ENCODE measurements at places on chromosomes 3 and 15. TPM values are rescaled to one million over a fixed set of nuclear protein-coding genes. Genes with fewer than 3 reads are reported as not detected.

DNA sequence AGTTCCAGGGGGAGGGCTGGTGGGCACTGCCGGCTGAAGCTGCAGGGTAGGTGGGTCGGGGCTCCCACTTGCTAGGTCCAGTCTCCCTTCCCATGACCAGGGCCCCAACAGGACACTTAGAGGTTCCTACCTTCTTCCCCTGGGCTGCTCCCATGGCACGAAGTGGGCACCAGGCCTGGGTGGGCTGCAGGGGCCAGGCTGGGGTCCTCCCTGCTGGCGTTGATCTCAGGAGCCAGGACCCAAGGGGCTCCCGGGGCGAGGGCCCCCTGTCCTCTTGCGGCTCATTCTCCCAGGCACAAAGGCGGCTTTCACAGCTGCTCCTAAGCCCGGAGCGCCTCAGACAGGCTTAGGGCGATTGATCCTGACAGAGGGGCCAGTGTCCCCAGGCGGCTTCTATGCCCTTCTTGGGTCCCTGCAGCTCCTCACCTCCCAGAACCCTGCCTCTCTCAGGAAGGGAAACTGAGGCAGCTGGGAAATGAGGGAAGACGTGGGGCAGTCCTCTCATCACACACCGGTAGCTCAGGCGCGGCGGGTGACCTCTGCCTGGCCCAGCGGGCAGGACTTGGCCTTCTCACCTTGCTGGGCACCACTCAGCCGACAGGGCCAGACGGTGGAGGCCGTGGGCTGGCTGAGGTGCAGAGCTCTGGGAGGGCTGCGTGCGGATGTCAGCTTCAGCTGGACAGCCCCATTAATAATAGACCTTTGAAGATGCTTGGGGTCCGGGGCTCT lies 39.6 kb downstream of the FAM3D start:
- DNase-seq = no peak

The PPP1R14D gene
- 0.14 TPM for total RNA-seq

DNA sequence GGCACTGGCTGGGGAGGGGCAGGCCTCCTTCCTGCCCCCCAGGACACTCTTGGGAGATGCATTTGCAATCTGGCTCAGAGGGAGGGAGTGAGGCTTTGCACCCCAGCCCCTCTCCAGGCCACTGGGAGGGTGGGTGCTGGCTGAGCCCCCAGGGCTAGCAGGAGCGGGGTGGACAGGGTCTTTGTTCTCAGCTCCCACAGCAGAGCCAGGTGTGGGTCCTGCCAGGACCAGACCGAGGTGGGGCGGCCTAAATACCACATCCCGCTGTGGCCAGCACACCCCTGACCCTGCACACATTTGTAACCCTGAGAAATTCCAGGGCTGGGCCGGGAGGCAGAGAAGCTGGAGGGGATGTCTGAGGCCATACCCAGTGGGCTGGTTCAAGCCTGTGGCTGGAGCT lies 41.0 kb downstream of the STARD5 start:
- DNase-seq = no peak

DNA sequence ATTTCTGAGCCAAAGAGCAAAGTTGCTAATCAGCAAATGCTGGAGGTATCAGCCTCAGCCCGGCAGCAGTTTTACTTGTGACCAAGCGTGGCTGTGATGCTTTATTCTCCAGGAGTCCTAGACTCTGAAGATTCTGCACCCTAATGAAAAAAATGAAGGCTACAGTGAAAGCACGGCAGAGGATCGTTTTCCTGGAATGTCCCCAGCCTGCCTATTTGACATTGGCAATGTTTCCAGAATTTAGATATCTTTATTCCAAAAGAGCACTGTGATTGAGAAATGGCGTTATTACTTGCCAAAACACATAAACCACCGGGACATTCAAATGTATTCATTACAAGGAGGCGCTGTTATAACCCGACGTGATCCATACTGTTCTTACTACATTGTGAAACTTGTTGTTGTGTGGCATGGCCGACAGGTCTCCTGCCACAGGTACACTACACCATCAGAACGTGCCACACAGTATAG lies 263.8 kb downstream of the SLCO3A1 start:
- no peak for DNase-seq

DNA sequence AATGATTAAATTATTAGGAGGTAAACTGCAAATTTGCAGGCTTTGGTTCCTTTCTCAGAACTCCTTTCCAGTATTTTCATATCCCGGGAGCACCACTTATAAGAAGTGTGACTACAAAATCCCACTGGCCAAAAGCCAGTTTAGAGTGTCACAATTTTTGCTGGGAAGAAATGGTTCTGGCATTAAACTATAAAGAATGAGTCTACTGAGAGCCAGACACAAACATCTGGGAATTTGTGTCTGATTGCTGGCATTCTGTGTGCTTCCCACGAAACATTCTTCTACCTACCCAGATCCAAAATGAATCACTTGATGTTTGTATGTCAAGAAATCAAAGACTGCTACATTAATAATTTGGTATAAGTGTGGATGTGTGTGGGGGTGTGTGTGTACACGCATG lies 82.8 kb downstream of the DUT start:
- no peak for DNase-seq

Data from thymus (tissue), 14 donors.